Mucosa of descending colon (tissue), 3 donors: ENCODE measurements at places on chromosomes 4 and X. TPM values are rescaled to one million over a fixed set of nuclear protein-coding genes. Genes with fewer than 3 reads are reported as not detected.

Gene RAB9B
- total RNA-seq, result 0.69 TPM

Gene P2RY10
- total RNA-seq, result 2.3 TPM

Gene PPARGC1A
- 55.4 TPM for total RNA-seq

Gene FGFR3
- 25.5 TPM for total RNA-seq

DNA sequence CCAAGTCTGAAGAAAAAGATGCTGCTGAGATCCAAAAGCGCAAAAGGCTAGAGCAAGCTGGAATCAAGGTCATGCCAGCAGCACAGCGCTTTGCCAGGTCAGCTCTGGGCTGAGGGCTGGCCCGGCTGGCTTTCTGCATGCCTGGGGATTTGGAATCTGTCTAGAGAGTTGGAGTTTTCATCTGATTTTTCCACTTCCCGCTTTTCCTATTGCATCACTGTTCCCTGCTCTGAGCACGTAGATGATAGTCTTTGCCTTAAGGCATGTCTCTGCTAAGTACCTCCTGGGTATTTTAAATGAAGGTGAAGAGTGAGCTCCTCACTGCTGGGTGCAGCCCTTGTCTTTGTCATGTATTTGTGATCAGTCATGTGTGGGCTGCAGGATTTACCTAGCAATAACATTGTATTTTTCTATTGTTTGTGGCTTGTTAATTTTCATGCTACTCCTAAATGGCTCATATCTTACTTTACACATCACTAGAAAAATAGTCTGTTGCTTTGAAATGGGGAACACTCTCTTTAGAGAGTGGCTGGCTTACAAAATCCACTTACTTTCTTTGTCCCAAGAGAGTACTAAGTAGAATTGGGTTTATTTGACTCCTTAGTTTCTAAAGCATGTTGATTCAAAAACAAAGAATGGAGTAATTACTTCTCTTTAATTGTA lies 82.8 kb downstream of the LIMCH1 start:
- DNase-seq, result no peak

GRCh38 chr4:8577972-8578371 lies 2.2 kb upstream of the GPR78 start:
- DNase-seq, result no peak

- DNase-seq, result peak; percentile 6
These were observed 18.7 kb downstream of the NAT8L start for GRCh38 chr4:2077537-2078460.
